Dermis lymphatic vessel endothelial cell (primary cell): ENCODE measurements at places on chromosomes 12 and 14. TPM values are rescaled to one million over a fixed set of nuclear protein-coding genes. Genes with fewer than 3 reads are reported as not detected.

KLRC1 gene
- total RNA-seq = not detected in 2 replicates

CLEC1B gene
- not detected in 2 replicates for total RNA-seq

MAP1LC3B2 gene
- total RNA-seq = 0.43 TPM in 2 replicates

CSRP2 gene
- 11.4 and 13.3 TPM in 2 replicates for total RNA-seq

GALNT16 gene
- total RNA-seq = not detected in 2 replicates

SCAF11 gene
- total RNA-seq = 50.5 and 64.0 TPM in 2 replicates

EPYC gene
- total RNA-seq = not detected in 2 replicates

RNASE13 gene
- not detected in 2 replicates for total RNA-seq

NRL gene
- total RNA-seq = 0.69 and 2.2 TPM in 2 replicates

LHX5 gene
- not detected in 2 replicates for total RNA-seq
